HS-5 (cell line): ENCODE measurements at places on chromosomes 2 and 18.

DNA sequence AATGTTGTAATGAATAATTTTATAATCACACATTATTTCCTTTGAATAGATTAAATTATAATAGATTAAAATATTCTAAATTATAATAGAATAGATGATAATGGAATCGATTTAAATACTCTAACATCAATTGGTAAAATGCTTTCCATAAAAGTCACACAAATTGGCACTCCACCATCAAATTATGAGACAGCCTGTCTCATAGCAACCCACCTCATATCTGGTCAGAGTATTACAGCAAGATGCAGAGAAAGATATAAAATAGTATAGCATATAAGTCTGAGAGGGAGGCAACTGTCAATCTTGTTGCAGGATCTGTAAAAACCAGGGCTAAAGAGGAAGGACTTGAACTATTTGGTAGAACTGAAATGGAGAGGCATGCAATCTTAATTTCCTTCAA is 98.4 kb upstream of the NCKAP5 start:
- DNase-seq = no peak

- no peak for DNase-seq
Measured at GRCh38 chr2:726169-726568, 49.0 kb upstream of the TMEM18 start.

DNA sequence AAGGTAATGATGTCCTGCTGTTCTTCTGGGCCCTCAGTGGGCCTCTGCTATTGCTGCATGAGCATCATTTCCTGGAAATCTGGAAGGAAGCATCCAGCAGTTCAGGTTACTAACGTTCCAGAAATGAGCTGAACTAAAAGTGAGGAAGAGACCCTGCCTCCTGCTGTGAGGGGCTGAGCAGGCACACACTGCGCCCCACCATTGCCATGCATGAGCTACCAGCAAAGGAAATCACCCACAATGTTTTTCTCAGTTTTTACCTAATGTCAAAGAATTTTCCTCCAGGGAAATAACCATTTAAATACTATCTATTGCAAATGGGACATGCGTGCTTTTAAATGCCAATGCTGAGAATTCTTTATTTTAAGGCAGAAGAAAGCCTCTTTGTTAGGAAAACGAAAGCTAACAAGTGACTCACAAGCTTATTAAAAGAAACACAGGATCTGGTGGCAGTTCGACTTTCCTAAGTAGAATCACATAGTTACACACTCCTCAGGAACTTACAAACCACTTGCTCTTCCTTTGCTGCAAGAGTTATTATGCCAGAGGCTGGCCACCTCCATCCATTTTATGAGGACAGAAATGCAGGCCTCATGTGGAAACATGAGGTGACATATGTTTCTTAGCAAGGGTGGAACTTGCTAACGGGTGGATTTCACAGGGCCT is 152.6 kb upstream of the TTC39C start:
- DNase-seq = no peak

GRCh38 chr2:237115870-237116269 is 30.2 kb downstream of the COPS8 start:
- DNase-seq = no peak

DNA sequence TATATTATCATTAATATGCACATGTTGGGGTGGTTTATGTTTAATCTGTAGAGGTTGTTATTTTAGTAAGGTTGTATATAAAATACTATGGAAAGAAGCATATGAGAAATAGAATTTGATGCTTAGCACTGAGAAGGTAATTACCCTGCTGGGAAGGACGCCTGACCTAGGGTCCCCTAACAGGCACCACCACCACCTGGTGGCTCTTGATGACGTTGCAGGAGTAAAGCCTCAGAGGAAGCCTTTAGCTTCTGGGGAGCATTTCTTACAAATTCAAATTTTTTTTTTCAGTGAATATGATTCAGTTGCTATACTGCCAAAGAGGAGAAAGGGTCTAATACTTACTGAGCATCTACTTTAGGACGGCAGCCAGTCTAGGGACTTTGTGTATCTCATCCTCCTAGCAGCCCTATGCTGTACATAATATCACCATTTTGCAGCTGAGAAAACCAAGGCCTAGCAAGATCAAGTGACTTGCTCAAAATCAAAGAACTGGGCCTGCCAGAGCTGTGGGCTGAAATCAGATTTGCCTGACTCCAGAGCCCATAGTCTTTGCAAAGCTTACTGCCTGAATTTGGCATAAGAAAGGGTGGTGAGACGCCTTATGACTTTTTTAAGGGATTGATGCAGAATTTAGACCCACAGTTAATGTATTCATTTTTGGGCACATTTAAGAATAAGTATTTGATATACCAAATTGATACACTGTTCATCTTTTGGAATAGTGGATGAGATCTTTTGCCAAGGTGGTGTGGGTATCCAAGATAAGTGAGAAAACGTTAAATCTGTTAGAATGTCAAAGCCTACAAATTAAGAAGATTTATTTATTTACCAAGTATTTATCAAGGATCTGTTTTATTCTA is 78.8 kb upstream of the GAREM1 start:
- DNase-seq = no peak

DNA sequence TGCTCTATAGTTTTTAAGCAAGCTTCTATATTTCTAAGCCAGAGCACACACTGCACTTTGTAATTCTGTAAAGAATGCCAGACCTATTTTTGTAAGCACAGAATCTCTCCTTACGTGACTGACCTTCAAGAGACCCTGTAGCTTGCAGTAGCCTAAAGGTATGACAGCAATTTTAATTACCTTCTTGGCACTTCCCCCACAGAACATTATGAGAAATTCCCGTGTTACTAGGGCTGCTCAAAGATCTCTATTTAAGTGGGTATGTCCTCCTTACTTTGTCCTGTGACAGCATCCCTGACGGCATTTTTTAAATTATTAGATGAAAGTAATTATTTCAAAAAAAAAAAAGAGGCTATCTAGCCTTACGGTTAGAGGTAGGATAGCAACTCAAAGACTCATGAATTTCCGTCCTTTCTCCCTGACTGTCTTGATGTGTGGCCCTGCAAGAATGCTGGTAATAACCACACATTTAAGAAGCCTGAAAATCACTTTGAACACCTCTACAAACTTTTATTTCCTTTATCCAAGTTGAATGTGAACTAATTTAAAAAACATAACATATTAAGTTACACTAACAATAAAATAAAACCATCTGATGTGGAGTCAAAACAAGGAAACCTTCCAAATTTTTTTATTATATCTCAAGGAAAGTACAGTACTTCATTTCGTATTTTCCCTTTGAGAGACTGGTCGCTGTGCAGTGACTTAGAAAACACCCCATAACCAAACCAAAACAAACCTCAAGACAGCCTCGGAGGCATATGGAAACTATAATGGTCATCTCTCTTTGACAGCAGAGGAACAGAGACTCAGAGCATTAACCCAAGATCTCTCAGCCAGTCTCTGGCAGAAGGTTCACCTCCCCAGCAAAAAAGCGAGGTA is 54.9 kb downstream of the THUMPD2 start:
- DNase-seq = no peak

GRCh38 chr2:235518322-235519090 is 24.7 kb downstream of the AGAP1 start:
- DNase-seq = no peak

GRCh38 chr2:104502901-104503300 is 351.0 kb upstream of the POU3F3 start:
- no peak for DNase-seq

- no peak for DNase-seq
Measured at GRCh38 chr2:168439536-168439935, 16.5 kb upstream of the CERS6 start.

- DNase-seq = peak; percentile 15
Measured at GRCh38 chr2:15170070-15170775, 390.9 kb downstream of the NBAS start.

DNA sequence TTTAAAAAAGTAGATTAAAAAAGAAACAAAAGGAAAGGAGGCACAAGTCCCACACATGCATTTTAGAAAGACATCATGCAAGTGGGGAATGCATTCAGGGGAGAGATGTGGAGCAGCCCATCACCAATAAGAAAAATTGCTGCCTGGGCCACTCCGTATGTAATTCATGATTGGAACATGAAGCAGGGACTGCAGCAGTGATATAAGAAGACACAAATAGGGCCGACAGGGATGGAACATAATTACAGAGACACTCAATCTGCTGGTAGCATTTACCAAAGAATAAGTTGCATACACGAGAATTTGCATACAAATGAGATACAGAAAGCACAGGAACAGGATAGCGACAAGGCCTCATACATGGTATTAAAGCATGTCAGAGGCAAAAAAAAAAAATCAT is 6.5 kb upstream of the AFF3 start:
- DNase-seq = no peak

DNA sequence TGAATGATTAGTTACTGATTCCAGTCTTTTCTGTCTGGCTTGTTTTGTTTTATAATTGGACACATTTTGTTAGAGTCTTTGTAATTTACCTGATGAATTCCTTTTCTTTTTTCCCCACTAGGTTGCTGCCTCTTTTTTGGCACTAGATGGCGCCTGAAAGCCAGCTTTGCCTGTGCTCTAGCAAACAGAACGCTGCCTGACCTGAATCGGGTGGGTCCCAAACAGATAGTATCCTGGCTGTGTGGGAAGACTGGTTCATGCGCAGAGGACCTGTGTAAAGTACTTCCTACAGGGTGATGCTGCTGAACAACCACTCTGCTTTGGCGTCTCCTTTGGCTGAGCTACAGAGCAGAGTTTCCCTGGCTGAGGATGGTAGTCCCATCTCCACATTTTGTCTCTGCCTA is 288.2 kb downstream of the IKZF2 start:
- no peak for DNase-seq

DNA sequence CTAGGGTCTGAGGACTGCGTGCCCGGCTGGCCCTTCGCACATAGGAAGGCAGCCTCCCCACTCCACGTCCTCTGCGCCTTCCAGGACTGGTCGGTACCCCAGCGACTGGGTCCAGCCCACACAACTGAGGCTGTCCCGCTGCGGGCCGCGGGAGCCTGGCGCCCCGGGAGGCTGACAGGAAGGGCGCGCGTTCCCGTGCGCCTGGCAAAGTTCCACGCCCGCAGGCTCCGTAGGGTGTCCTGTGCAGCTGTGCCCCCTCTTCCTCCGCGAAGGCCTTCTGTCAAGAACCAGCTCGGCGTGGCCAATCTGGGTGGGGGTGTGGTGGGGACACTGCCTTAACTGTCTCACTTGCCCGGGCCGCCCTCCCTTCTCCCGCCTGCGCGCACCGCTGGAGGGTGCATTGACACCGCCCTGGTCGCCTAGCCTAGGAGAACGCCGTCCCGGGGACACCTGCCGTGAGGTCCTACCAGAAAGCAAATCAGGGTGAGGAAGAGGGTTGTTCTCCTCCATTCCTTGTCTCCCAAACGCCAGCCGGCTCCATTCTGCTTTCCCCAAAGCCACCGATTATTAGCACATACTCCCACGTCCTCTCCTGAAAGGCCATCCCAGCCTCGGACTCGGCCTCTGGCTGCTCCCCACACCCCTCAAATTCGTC is 618 bp upstream of the LYPD1 start:
- DNase-seq = no peak

GRCh38 chr2:196365923-196366322 is 194.5 kb upstream of the STK17B start:
- DNase-seq = no peak

GRCh38 chr18:56511996-56512395 is 126.4 kb downstream of the TXNL1 start:
- DNase-seq = no peak

GRCh38 chr2:20225294-20226151 is 593 bp upstream of the SDC1 start:
- DNase-seq = no peak

DNA sequence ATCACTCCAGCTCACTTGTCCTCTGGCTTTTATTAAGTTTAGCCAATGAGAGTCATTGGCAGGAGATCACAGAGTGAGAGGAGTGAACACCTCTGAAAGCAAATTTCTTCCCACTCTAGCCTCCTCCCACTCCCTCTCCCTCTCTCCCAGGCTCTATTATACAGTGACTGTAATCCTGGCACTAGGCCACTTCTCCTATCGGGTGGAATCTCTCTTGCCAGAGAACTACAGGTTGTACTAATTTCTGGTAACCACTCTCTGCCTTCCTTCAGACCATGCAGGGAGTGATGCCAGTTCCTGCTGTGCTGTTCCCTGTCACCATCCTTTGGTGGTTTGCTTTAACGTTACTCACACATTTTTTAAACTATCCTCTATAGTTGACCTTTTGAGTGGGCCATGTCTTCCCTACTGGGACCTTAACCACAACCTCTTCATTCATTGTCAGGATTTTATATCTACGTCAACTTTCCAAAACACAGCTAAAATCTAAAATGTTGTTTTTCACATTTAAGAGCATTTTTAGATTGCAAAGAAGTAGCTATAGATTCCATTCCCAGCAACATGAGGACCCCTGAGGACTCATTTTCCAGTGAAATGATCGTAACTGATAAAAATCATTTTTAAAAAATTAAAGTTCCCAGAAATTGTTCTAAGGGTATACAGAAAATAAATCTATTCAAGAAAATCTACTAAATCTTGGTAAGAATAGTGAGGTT is 217.1 kb downstream of the MREG start:
- DNase-seq = peak; percentile 51

DNA sequence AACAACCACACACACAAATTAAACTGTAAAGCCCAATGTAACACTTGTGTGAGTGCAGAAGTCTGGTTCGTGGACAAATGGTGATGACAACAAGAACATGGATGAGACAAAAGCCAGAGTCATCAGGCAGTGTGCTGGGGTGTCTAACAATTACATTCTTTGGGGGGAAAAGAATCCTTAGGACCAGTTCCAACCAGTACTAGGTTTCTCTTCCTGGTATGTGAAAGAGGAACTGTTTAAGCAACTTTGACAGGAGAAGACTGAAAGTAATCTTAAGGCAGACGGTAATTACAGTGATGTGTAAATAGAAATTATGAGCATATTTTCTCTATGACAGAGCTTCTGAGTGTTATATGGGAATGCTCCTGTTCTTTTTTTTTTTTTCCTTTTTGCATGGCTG is 133.4 kb downstream of the AFF3 start:
- peak; percentile 74 for DNase-seq

DNA sequence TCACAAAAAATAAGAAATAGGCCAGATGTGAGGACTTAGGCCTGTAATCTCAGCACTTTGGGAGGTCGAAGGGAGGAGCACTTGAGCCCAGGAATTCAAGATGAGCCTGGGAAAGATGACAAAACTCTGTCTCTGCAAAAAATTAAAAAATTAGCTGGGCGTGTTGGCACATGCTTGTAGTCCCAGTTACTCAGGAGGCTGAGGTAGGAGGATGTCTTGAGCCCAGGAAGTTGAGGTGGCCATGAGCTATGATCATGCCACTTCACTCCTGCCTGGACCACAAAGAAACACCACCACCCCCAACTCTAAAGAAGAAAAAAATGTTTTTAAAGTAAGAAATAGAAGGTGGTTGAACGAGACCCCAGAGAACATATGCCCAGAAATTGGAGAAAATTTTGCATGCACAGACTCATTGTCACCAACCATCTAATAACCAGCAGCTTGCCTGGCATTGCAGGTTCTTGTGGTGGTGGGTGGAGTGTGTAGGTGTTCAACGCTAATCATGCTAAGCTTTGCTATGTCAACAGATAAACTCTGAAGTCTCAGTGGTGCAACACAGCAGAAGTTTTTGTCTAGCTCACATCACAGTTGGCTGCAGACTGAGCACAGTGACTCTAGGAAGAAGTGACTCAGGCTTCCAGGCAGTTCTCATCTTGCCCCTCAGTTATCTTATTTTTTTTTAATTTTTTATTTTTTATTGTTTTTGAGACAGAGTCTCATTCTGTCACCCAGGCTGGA is 18.6 kb downstream of the ARL4C start:
- DNase-seq = no peak

- no peak for DNase-seq
Measured at GRCh38 chr18:42157878-42158277, 202.8 kb downstream of the PIK3C3 start.
